GM12864 (cell line): ENCODE measurements at places on chromosomes 13 and 19.

GRCh38 chr13:41848435-41849255 is 112.3 kb downstream of the VWA8 start:
- DNase-seq: no peak

DNA sequence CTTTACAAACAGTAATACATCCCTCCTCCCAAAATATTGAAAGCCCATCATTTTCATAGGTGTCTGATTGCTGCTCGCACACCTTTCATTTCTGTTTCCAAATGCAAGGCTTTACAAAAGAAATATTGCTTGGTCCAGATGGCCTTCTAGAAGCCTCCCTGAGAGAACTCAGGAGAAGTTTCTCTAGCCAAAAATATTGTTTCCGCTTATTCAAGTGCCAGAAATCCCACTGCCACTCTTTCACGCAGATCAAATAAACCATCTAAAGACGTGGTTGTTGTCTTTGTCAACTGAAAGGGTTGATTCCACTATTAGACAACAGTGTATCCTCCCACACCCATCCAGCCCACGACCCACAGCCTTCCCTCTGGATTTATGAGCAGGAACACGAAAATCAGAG is 96.2 kb downstream of the ZIC5 start:
- DNase-seq: no peak

GRCh38 chr19:46328079-46328478 is 18.8 kb upstream of the PPP5C start:
- no peak for DNase-seq

DNA sequence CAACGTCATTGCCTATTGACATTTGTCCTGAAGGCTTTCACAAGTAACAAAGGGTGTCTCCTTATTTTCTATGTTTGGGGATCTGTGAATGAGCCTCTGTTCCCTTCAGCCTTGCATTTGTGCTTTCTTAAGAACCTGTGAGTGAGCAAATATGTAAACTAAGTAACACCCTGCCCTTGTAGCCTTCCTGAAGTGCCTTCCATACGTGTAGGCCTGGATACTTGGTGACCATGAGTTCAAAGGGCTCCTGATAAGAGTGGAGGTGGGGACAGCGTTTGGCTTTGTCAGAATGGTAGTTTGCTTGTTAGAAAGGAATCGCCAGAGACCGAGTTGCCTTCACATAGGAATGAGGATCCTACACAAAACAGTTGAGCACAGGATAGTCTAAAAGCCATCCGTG is 14.5 kb upstream of the CCDC97 start:
- DNase-seq: no peak

- DNase-seq: no peak
Measured at GRCh38 chr13:22325761-22326160, 654.9 kb downstream of the FGF9 start.

DNA sequence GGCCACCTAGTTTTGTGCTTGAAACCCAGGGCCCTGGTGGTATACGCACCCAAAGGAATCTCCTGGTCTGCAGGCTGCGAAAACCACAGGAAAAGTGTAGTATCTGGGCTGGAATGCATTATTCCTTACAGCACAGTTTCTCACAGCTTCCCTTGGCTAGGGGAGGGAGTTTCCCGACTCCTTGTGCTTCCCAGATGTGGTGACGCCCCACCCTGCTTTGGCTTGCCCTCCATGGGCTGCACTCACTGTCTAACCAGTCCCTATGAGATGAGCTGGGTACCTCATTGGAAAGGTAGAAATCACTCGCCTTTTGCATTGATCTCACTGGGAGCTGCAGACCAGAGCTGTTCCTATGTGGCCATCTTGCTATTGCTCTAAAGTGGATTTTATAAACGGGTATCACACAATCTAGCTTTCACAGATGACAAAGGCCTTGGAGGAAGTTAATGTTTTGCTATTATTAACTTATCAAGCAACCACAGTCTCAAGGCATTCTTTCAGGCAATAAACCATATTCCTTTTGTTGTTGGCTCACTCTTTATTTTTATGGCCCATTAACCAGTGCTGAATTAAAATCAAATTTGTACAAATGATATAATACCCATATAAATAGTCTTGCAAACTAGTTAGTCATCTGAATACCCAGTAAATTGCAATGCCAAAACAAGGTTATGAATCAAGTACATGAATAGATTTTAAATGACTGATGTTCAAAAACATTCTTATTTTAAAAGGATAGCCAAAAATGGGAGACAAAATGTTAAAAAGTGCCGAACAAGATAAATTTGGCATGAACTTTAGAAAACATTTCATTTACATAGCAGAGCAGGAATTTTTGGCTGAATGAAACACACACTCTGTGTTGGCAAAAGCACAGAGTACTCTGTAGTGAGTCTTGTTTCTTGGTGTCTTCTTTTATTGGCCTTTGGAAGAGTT is 475.4 kb upstream of the ARGLU1 start:
- DNase-seq: no peak

GRCh38 chr19:10618846-10619245 is 6.5 kb upstream of the SLC44A2 start:
- DNase-seq: no peak

DNA sequence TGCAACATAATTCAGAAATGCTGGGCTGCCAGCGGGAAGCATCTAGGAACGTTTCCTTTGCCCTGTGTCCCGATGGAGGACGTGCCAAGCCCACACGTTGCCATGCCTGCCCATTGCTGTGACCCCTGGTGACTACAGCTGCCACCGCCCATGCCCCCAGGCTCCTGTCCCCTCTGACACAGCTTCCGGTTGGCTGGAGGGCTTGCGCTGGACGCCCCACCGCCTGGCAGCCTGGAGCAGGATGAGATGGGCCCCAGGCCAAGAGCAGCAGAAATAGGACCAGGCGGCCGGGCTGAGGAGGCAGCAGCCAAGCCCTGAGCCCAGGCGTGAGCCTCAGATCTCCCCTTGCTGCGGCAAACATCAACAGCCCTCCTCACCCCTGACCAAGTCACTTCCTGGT is 125.9 kb downstream of the COL4A2 start:
- DNase-seq: no peak

- DNase-seq: no peak
Measured at GRCh38 chr13:46580362-46580839, 27.4 kb downstream of the LRCH1 start.

- DNase-seq: no peak
Measured at GRCh38 chr19:42028304-42029216, 34.5 kb upstream of the ATP1A3 start.

- no peak for DNase-seq
Measured at GRCh38 chr13:40432018-40432978, 234.1 kb downstream of the FOXO1 start.

DNA sequence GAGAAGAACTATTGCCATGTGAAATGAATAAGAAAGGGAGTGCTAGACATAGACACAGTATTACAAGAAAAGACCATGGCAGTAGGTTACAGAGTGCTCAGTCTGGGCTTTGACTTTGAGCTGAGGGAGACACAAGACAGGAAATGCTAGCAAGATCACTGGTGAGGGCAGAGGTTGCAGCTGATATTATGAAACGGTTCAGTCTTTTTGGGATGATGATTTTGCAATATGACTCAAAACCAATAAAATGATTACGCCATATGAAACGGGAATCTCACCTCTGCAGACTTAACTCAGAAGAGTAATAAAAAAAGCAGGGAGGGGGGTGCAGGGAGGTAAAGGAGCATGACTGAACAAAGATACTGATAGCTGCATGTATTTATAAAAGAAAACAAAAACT is 123.1 kb downstream of the RBM26 start:
- DNase-seq: no peak

- DNase-seq: no peak
Measured at GRCh38 chr19:10353793-10354391, 14.5 kb upstream of the ICAM3 start.

DNA sequence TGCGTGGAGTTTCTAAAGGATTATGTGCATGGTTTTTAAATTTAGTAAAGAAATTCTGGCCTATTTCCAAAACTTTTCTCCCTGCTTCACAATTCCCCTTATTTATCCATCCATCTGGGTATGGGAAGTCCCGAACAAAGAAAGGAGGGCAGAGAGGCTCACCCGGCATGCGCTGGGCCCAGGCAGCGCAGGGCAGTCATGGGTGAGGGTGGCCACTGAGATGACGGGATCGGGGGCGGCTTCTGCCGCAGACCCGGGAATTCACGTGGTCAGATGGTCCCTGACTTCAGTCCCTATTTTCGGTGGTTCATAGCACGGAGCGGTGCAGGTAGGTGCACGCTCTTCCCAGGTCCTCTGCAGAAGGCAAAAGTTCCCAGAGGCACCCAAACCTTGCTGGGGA is 14.5 kb downstream of the IRS2 start:
- no peak for DNase-seq

DNA sequence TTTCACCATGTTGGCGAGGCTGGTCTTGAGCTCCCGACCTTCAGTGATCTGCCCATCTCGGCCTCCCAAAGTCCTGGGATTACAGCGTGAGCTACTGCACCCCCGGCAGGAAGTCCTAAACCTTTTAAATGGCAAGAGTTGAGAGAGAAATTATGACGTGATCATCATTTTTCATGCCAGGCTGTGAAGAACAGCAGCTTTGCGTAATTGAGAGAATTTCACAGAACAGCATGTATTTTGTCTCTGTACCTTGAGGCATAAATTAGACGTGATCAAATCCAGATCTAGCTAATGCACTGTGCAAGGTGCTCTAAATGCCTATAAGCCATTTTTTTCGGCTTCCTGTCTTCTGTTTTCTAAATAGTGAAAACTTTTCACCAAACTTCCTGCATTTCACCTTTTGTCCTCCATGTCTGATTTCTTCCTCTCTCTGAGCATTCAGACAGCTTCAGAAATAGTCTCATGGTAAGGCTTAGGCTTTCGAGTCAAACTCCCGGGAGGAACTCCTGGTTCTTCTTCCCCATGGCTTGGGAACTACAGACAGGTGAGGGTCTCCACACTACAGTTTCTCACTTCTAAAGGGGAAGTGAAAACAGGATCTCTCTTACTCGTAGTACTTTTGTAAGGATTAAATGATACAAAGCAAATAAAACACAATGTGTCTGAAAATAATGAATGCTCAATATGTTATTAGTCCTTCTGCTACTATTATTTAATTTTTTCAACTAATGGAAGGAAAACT is 51.0 kb downstream of the WDFY2 start:
- no peak for DNase-seq

GRCh38 chr13:78603240-78603957 is at the start of gene POU4F1:
TSS of gene POU4F1 (minus strand) at chr13:78603552. CDS start at chr13:78603326, 226 bp downstream.
- peak; percentile 40 for DNase-seq

DNA sequence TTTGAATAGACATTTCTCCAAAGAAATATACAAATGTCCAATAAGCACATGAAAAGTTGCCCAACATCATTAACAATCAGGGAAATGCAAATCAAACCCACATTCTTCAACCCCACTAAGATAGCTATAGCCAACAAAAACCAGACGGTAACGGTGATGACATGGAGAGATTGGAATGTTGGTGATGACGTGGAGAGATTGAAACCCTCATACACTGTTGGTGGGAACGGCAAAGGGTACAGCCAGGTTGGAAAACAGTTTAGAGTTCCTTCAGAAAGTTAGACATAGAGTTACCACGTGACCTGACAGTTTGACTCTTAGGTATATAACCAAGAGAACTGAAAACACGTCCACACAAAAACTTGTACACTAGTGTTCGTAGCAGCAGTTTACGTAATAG is 48.1 kb downstream of the TNFRSF19 start:
- DNase-seq: no peak

GRCh38 chr19:35513628-35514281 is at the start of gene DMKN:
TSS of gene DMKN (minus strand) at chr19:35513649. CDS start at chr19:35513475, 174 bp downstream.
- DNase-seq: no peak

DNA sequence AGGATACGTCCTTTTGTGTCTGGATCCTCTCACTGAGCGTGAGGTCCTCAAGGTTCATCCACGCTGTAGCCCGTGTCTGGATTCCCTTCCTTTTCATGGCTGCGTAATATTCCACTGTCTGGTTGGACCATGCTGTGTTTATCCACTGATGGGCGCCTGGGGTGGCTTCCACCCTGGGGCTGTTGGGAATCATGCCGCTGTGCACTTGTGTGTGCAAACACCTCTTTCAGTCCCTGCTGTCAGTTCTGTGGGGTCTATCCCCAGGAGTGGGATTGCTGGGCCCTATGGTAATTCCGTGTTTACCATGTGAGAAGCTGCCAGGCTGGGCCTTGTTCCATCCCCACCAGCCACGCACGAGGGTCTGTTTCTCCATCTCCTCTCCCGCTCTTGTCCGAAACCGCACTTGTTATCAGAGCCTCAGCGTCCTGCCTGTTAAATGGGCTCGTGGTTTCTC is 98.6 kb downstream of the GADD45B start:
- no peak for DNase-seq

- DNase-seq: no peak
Measured at GRCh38 chr19:13606156-13606555, 99.9 kb upstream of the CACNA1A start.

- DNase-seq: no peak
Measured at GRCh38 chr13:48530833-48531232, 2.0 kb downstream of the RCBTB2 start.

GRCh38 chr13:49247643-49248621 is at the start of gene CDADC1:
TSS of gene CDADC1 (plus strand) at chr13:49247925. CDS start at chr13:49248038, 113 bp downstream.
- peak; percentile 80 for DNase-seq

- no peak for DNase-seq
Measured at GRCh38 chr19:3565139-3565538, 7.6 kb upstream of the HMG20B start.

DNA sequence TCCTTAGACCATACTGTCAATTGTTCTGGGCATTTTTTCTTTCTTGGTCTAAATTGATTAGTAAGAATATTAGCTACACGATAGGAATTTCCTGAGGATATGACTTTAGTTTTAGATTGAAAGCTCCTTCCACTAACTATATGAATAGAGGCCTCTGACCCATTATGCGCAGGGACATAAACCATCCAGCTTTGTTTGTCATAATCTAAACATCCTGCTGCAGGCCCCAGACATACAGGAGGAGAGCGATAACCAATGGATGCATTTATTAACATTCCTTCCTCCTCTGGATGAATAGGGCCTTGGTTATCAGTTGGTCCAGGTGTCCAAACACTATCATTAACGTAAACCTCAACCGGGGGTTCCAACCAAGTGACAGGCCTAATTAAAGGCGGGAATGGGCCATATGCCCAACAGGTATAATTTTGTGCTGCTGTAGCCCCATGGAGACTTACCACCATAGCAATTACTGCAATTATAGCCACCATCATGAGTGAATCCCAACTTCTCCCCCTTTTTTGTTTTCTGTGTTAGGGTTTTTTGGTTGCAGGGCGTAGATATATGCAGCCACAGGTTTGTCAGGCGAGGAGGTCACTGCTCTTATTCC is 32.6 kb downstream of the CLEC4M start:
- no peak for DNase-seq

- no peak for DNase-seq
Measured at GRCh38 chr19:34504809-34505291, 23.3 kb downstream of the WTIP start.

GRCh38 chr13:45040622-45041021 is 51.3 kb downstream of the GPALPP1 start:
- no peak for DNase-seq

DNA sequence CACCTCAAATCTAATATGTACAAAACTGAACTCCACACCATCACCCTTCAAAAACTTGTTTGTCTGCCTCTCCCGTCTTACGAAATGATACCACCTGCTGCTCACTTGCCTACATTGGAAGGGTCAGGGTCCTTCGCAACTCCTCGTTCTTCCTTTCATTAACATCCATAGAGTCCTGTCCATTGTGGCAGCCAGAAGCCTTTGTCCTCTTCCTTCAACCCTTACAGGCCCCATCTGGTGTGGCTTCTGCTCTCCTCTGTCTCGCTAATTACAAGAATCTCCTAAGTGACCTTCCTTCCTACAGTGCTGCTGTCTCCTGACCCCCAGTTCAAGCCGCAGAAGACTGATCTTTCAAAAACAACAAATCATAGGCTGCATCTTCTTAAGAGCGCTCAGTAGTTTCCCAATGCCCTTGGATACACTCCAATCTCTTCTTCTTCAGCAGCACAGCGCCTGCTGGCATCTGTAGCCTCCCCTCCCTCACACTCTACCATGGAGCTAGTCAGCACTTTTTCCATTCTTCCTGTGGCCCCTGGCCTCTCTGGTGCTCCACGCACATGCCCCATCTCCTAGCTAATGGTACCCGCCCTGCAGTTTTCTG is 382.7 kb downstream of the LIG4 start:
- DNase-seq: no peak
